ENCODE measurements at places on chromosomes 7 and 10.

DNA sequence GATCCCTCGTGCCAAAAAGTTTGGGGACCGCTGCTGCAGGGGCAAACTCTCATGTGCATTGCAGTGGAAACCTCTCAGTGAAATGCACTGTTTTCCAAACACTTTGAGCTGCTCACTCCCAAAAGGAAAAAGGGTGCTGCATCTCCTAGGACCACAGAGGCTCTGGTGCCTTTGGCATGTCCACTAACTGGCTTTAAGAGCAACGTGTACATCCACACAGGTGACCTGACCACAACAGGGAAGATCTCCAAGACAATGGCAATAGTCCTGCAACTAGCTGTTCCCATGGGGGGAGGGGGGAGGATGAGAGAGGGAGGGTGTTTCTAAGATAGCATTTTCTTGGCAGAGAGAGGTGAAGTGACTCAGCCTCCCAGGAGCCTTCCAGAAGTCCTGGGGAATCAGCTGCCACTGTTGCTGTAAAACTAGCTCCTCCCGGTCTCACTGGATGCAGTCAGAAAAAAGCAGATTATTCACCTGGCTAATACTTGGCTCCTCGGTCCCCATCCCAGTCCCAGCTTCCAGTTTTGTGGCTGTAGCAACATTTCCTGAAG lies 181.7 kb downstream of the HECW1 start:
- DNase-seq = no peak

DNA sequence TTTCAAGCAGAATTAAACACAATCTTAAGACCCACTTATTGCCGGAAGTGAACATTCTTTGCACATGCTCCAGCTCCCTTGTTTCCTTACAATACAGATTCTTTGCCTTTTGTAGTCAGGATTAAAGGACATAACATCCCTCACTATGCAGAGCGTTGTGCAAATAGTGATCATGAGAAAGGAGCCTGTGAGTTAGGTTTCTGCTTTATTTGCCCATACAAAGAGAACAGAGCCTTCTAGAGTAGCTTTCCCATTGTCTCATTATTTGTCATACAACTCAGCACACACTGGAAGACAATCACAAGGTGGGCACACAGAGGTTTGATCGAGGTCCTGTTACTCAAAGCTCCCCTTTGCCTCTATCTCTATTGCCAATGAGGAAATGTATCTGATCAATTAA lies 48.2 kb upstream of the WDR11 start:
- DNase-seq = no peak

GRCh38 chr7:99531354-99531765 lies 20.6 kb downstream of the FAM200A start:
- DNase-seq = no peak

DNA sequence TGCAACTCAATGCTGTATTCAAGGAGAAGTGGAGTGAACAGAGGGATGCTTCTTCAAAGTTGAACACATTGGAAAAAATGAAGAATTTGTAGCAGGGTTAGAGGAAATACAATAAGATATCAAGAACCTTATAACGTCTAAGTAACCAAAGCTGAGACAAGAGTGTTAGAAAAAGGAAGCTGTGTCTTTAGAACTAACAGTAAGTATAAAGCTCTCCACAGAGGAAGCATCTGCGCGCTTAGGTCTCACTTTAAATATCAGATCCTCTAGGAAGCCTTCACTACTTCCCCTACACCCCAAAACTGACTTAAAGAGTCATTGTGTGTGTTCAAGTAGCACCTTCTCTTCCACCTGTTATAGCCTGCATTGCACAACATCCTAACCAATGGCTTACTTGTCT lies 43.0 kb downstream of the CH25H start:
- DNase-seq = no peak

DNA sequence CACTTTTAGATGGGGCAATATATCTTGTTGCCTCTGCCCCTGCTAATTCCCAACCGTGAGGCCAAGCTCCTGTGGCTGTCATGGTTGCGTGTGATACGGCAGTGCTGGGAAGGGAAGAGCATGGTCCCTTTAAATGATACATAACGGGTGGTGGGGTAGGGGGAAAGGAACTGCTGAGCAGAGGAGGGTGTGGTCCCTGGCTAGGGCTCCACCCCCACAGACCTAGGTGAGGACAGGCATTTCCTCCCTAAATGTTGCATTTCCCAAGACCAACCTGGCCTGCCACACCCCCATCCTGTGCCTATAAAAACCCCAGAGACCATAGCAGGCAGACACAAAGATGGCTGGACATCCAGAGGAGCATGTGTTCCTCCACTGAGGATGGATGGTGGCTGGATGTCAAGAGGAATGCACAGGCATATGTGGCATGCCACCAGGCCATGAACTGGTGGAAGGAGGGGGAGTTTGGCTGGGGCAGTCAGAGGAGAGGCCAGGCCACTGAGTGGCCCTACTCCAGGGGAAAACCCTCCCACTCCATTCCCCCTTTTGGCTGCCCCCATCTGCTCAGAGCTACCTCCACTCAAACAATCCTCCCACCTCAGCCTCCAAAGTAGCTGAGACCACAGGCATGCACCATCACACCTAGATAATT lies 104.0 kb downstream of the PLXDC2 start:
- no peak for DNase-seq

- no peak for DNase-seq
These were observed 52.5 kb downstream of the ADRA2A start for GRCh38 chr10:111129363-111129762.

- DNase-seq = no peak
These were observed 837 bp upstream of the IGFBP3 start for GRCh38 chr7:45921699-45922519.

- no peak for DNase-seq
These were observed 40.0 kb upstream of the AGBL3 start for GRCh38 chr7:134946260-134946659.

DNA sequence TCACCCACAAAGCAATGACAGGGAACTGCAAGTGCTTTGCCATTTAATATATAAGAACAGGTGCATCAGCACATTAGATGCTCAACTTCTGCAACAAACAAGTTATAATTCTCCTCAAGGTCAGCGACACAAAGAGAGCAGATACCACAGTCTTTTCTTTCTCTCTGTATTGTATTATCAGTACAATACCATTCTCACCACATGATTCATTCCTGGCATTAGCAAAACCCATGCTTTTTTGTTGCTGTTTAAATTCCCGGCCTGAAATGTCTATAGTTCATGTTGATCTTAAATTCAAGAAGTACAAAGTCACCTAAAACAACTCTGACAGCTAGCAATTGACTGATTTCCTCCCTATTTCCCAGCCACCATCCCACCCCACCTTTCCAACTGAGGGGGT lies 111.8 kb upstream of the FEZF1 start:
- no peak for DNase-seq

DNA sequence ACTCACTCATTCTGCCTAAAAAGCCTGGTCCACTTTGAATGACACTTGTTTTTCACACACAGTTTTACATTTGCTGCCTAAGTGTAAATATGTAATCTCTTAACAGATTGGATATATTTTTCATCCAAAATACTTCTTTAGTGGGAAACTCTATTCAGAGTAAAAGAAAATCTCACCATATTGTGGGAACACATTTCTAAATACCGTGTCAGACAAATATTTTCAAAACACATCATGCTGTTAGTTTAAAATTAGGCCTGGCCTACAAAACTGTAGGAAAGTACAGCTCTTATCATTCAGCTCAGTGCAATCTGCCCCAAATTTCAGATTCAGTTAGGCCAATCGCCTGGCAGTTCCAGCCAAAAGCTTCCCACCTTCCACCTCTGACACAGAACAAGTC lies 849.8 kb downstream of the NXPH1 start:
- DNase-seq = no peak

DNA sequence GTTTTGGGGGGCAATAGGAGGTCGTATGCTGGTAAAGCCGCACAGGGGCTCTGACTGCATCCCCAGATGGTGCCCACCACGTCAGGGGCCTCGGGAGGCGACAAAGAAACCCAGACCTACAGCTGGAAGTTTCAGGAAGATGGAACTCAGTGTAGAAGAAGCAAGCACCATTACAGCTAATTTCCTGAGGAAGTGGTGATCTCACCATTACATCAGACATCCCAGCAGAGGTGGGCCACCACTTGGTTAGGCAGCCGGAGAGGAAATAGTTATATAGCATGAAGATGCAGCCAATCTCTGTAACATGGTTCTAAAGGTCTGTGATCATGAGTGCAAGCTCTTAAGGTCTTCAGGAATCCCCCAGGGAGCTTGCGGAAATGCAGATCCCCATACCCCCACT lies 127.3 kb upstream of the PCBD1 start:
- DNase-seq = no peak

DNA sequence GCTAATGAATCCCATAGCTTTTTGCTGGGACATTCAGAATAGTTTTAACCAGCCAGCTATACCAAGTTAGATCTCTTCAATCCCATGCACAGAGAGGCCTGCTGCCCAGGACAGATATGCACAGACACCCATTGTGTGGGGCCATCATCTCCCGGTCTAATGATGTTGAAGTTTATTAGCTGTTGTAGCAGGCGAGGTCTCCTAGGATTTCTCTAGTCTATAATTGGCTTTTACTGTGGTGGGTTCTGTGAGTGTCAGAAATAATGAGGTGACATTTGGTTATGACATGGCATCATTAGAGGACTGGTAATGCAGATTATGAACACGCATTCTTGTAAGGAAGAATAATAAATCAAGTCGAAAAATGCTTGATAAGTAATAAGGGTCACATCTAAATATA lies 81.4 kb upstream of the PLPP4 start:
- no peak for DNase-seq

DNA sequence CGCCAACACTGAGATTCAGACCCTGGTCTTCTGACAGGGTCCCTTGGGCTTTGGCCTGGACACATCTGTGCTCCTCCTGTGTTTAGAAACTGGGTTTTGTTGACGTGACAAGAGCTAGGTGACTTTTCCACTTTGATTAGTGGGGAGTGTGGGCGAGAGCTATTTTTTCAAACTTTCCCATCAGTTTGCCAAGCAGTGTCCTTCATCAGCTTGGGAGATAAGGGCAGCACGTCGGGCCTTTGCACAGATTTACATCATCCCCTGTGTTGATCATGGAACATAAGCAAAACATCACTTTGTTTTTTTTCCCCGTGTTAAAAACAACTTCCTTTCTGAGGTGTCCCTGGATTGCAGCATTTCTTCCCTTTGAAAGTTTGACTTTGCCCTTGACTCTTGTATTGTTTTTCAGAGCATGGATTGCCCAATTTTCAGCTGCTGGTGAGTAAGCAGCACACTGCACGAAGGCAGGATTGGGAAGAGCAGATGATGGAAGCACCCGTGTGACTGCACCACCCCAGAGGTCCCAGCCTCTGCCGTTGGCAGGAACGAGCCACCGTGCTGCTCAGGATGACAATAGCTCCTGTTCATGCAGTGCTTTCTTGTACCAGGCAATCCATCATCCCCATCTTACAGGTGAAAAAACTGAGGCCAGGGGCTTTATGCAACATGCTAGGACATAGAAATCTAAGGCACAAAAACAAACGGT lies 6.4 kb upstream of the IGFBP1 start:
- no peak for DNase-seq

DNA sequence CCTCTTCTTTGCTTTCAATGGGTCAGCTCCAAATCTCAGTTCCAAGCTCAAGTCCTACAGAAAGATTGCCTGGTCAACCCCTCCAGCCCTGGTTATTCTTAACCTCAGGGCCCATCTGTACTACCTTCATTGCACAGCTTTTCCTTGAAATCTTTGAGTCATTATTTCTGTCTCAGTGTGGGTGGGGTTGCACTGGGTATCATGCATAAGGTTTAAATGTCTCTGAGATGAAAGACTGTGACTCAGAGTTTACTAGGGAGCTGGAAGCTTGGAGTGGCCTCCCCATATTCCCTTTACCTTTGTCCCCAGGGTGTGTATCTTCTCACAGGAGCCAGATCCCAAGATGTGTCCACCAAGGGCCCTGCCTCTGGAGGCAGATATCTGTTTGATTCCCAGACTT lies 3.3 kb upstream of the OR6V1 start:
- DNase-seq = no peak

- DNase-seq = no peak
These were observed 2.5 kb upstream of the RHBDD2 start for GRCh38 chr7:75876126-75876881.

DNA sequence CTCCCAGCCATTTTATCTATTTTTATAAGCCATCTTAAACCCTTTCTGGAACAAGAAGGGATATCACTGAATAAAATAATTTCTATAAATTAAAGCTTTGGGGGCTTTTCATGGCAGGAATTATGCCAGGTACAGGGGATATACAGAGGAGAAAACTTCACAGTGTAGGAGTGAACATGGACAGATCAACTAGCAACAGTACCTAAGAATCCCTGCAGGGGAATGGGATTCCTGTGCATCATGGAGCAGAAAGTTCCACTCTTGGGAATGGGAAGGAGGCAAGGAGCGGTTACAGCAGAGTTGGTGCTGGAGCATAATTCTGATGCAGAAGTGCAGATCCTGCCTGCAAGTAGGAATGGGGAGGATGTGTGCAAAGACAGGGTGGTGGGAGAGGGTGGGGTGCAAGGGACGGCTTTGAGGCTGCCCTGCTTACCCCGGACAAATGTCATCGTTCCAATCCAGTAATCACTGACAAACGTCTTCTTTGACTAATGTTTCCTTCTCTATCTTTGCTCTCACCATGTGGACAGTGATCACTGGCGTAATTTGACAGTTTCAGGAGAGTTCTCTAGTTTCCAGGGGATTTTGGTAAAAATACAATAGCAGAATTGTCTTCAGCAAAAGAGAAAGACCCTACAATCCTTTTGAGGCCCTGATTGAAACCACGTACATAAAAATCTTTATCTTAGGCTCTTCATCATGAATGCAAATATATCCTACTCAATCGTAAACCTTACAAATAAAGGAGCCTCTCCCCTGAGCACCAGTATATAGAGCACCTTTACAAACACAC lies 196.7 kb downstream of the HECW1 start:
- no peak for DNase-seq

DNA sequence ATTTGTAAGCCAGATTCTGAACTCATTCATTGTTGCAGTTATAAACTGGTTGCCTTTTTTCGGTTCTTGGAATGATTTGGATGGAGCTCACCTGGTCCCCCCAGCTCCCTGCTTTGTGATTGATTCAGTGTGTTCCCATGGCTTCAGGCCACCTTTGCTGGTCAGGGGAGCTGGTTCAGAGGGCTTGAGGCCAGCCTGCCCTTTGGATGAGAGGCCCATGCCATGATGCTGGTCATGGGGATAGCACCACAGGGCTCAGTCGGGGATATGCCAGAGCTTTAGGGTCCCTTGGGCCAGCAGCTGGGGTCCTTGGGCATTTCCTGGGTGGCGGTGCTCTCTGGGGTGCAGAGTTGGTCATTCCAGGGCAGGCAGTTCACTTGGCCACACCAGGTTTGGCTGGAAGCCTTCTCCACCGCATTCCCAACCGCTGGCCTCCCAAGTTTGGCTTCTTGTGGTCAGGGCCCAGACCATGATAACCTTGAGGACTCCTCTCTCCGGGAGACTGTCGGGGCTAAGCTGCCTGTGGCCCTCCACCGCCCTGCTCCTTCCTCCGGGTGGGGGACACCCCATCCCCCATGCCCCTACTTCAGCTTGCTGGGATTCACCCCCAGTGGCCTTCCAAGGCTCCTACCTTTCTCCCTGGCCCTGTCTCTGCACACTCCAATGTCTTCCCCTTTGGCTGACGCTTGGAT lies 65.1 kb downstream of the MGMT start:
- no peak for DNase-seq

DNA sequence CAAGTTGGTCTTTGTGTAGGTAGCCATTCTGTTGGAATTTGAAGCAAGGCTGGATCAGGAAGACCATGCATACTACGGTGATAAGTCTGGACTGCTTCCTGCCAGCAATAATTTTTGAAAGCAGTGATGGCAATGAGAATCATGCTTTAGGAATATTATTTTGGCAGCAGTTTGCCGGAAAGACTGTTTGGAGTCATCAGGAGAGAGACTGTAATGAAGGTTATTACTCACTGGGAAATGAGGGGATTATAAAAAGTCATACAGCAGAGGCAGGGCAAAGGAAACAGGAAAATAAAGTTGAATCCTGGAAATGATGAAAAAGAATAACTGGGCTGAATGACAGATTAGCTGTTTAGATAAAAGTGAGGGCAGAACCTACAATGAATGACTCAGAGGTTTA lies 1136.8 kb upstream of the AUTS2 start:
- DNase-seq = no peak

All from hypothalamus (tissue), 51 donors.